Endothelial cell (in vitro differentiated cells): ENCODE measurements at places on chromosomes 16 and 17. TPM values are rescaled to one million over a fixed set of nuclear protein-coding genes. Genes with fewer than 3 reads are reported as not detected.
A peak's percentile ranks its signal among the peaks of the same experiment; 100 is the strongest.

The SLFN14 gene
- total RNA-seq: 0.95 TPM

The CNP gene
- total RNA-seq: 82.1 TPM

The TPSD1 gene
- total RNA-seq: not detected

GRCh38 chr16:84450176-84450865 is 54.1 kb downstream of the MEAK7 start:
- H3K4me1 ChIP-seq: no peaks in the 10 kb centered on the region
- no peaks in the 10 kb centered on the region for H3K36me3 ChIP-seq
- H3K27me3 ChIP-seq: peaks cover 5% of the 10 kb centered on the region
- no peak for DNase-seq

- peaks cover 56% of the 10 kb centered on the region for H3K4me1 ChIP-seq
- no peak for DNase-seq
- peaks cover 21% of the 10 kb centered on the region for H3K36me3 ChIP-seq
These were observed 713 bp downstream of the KNOP1 start for GRCh38 chr16:19717314-19717713.

GRCh38 chr16:58062821-58063220 is 37.3 kb downstream of the MMP15 start:
- no peaks in the 10 kb centered on the region for H3K36me3 ChIP-seq
- no peaks in the 10 kb centered on the region for H3K27me3 ChIP-seq
- DNase-seq: no peak
- no peak overlapping the region for H3K4me3 ChIP-seq

GRCh38 chr17:78383725-78384471 is 5.4 kb downstream of the PGS1 start:
- peaks cover 82% of the 10 kb centered on the region for H3K4me1 ChIP-seq
- H3K36me3 ChIP-seq: peaks cover 27% of the 10 kb centered on the region
- peaks cover 2% of the 10 kb centered on the region for H3K27me3 ChIP-seq
- peak overlapping the region; percentile 87 for H3K27ac ChIP-seq
- peak; percentile 55 for DNase-seq

GRCh38 chr16:9012848-9013507 is 49.3 kb upstream of the USP7 start:
- H3K27ac ChIP-seq: no peak overlapping the region
- H3K27me3 ChIP-seq: no peaks in the 10 kb centered on the region
- DNase-seq: peak; percentile 50
- H3K4me3 ChIP-seq: no peak overlapping the region

GRCh38 chr17:57422574-57423164 is 166.3 kb downstream of the MSI2 start:
- no peak for DNase-seq
- no peaks in the 10 kb centered on the region for H3K36me3 ChIP-seq
- no peak overlapping the region for H3K27ac ChIP-seq
- H3K4me1 ChIP-seq: peaks cover 25% of the 10 kb centered on the region

- H3K4me3 ChIP-seq: no peak overlapping the region
- no peak for DNase-seq
- H3K27me3 ChIP-seq: no peaks in the 10 kb centered on the region
- no peaks in the 10 kb centered on the region for H3K36me3 ChIP-seq
These were observed 288.8 kb downstream of the KIF2B start for GRCh38 chr17:54111576-54111975.
